ENCODE measurements at places on chromosomes 5 and 9.

DNA sequence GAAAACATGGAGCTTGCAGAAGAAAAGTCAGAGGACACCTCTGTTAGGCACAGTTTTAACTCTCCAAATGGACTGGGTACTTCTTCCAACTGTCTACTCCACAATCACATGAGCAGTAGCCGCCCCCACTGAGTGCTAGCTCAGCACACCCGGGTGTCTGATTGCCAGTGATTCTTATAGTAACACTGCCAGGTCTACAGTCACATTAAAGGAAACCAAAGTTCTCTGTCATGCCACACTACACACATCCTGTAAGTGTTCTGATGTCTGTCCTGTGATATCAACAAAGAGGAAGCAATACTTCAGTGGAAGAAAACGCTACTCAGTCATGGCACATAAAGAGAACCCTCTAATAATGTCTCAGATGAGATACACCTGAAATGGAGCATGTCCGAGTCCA is at the start of gene HAVCR2:
HAVCR2 (minus strand) TSS at position 69 of the 400 bp plus-strand sequence; CDS start at position 8, 61 bp downstream.
- DNase-seq: no peak

DNA sequence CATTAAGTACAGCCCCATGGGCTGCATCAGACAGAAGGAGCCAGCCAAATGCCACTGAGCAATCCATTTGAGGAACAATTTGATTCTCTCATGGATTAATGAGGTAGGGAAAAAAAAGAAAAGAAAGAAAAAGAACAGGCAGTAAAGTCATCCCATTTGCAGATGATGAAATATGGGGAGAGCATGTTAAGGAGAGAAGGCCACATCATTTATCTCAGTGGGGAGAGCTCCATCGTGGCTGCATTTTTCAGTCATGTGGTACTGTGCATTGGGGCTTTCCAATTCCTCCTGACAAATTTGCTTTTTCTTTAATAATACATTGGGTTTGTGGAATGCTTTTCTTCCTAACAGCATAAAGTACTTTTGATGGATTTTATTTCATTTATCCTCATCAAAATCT is 375.2 kb upstream of the TLE4 start:
- DNase-seq: no peak

GRCh38 chr9:99052815-99053715 is 51.8 kb upstream of the TGFBR1 start:
- DNase-seq: no peak

DNA sequence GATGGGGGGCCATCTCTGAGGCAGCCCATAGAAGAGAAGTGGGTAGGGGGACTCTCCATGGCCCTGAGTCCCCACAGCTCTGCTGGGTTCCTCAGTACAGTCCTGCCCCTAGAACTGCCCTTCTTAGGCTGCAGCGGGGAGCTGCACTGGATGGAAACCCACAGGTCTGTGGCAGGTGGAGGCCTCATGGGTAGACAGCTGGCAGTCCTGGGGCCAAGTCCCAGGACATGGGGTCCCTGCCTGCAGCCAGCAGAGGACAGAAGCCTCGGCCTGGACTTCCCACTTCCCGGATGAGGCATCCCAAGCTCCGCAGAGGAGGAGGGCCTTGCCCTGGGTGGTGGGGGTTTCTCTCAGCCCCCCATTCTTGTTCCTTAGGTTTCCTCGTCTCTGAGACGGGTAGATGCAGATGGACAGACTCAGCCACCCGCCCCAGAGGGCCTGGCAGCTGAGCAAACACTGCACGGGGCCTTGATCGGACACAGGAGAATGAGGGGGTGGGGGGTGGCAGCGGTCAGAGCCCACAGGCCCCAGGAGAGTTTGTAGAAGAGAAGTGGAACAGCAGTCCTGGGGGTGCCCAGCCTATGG is 153.8 kb downstream of the C9orf50 start:
- no peak for DNase-seq

GRCh38 chr5:121862801-121863200 is 11.1 kb downstream of the FTMT start:
- DNase-seq: no peak

DNA sequence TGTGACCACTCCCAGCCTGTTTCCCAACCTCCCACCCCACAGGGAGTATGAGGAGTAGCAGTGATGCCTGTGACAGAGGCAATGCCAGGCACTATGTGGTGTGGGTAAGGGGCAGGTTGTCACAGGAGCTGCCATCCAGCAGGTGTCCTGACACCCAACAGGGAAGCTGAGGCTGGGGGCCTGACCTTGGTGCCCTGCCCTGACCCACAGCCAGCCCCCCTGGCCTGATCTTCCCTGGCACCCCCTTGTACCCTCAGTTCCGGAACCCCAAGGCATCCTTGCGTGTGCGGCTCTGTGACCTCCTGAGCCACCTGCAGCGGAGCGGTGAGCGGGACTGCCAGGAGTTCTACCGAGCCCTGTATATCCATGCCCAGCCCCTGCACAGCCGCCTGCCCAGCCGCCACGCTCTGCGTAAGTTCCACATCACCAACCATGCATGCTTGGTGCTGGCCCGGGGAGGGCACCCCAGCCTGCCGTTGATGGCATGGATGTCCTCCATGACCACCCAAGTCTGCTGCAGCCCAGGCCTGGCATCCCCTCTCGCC is 14.4 kb downstream of the CARD19 start:
- DNase-seq: no peak
